ENCODE measurements at places on chromosomes 16 and 17.

GRCh38 chr17:17205368-17206123 is 587 bp downstream of the PLD6 start:
- no peak for DNase-seq

DNA sequence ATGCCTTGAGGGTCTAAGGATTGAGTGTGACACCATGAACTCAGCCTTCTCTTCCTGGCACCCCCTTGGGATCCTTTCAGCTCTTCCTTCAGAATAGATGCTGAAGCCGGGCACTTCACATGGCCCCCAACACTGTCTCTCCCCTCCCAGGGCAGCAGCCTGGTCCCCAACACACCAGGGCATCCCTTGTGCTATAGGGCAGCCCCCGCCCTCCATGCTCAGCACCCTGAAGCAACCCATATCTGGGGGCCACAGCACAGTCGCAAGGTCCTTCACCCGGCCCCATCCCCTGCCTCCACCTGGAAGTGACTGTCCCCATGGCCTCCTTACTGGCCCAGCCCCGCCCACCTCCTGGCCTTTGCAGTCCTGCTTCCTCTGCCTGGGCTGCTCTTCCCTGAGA is 143.1 kb downstream of the C16orf95 start:
- DNase-seq, result no peak

DNA sequence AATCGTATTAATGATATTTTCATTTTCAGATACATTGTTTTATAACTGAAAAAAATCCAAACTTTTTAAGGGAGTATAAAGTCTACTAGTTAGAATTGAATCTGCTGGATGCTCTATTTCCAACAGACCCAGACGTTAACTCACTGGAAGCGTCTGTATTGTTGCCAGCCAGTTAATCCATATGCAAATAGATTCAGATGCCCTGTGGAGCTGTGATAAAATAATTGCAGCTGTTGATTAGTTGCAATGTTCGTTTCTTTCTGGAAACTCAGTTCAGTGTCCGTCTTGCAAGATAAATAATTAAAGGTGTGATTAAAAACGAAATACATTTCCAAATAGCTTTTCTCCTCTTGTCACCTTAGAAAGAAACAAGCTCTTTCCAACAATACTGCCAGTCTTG is 5.1 kb upstream of the GNA13 start:
- no peak for DNase-seq

- no peak for DNase-seq
Observed at GRCh38 chr17:17422641-17423040, 54.2 kb upstream of the MED9 start.

- no peak for DNase-seq
Observed at GRCh38 chr16:67685388-67686112, 18.9 kb downstream of the C16orf86 start.

DNA sequence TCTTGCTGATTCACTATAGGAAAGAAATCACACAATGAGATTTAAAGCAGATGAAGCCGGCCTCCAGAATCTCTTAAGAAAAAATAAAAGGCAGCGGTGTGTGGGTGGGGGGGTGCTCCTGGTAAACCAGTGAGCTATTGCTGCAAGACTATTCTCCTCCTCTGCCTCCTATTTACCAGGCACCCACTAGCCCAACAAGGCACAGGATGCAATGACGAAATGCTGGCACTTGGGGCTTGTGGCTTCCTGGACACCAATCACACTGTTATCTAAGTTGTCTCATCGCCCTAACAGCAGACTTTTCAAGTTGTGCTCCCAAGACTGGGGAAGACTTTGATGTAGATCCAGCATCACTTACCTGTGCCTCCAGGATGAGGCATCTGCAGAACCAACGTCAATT is 50.2 kb upstream of the NDRG4 start:
- no peak for DNase-seq

- no peak for DNase-seq
Observed at GRCh38 chr17:920190-920589, 59.4 kb downstream of the NXN start.

DNA sequence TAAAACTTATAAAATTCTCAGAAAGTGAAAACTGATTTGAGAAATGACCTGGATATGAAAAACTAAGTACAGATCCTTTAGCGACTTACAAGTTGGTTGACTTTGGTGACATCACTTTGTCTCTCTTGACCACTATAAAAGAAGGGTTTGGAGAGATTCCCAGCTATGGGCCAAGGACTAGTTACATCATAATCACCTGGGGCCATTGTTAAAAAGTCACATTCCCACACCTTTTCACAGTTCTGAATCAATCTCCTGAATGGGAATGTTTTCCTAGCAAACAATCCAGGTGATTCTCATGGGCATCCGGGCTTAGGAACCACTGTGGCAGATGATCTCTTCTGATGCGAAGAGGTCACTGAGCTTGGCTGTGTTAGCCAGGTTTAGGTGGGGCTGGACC is 620 bp upstream of the VWA3A start:
- DNase-seq, result no peak

DNA sequence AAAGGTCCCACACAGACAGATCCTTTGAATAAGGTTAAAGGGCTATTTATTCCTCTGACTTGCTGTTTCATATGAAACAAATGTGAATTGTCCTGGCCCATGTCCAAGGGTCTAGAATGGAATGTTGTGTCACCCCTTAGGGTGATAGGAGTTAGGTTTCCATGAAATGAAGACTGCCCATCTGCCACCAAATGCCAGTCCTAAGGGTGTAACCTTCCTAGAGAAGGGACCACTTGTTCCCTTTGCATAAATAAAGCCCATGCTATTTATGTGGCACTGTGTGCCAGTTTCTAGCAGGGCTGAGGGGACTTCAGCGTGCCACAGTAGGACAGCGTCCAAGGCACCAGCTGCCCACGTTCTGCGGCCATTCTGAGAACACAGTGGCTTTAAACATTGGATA is 171.3 kb downstream of the ABCA8 start:
- no peak for DNase-seq

DNA sequence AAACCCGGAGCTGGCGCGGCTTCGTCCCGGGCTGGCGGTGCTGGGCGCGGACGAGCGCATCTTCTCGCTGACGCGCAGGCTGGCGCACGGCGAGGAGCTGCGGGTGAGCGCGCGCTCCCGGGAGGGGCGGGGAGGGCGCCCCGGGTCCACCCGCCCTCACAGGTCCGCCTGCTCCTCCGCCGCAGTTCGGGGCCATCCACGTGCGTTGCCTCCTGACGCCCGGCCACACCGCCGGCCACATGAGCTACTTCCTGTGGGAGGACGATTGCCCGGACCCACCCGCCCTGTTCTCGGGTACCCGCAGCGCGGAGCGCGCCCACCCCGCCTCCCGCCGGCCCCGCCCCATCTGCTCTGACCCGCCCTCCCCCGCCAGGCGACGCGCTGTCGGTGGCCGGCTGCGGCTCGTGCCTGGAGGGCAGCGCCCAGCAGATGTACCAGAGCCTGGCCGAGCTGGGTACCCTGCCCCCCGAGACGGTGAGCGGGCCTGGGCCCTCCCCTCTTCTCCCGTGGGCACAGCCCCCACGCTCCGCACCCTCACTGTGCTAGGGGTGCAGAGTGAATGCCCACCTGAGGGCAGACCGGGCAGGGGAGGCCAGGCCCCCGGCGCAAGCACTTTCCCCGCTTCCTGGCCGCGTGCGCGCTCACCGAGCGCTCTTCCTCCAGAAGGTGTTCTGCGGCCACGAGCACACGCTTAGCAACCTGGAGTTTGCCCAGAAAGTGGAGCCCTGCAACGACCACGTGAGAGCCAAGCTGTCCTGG is 1.4 kb downstream of the HAGHL start:
- no peak for DNase-seq

DNA sequence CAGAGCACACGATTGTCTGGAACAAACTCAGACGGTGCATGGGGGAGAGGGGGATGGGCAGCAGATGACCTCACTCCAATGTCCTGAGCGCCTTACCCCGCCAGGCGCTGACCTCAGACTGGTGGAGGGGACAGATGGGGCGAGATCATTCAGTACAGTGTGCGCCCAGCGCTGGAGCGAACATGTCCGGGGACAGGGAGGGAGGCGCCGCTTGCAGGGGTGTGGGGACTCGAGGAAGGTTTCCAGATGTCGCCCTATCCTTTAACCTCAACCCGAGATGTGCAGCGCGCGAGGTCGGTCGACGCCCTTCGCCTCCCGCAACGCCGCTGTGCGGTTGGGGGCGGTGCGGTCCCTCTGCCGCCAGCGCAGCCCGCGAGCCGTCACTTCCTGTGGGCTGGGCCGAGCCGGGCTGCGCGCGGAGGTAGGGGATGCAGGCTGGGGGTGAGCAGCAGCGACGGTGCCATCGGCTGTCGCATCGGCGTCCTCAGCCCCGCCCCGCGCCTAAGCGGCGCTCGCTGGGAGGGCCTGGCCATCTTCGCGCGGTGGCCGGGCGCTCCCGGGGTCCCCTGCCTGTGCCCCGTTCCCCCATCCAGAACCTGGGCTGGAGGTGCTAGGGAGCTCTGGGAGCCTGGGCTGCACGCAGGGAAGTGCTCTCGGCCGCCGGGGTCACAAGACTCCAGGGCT is 5.3 kb upstream of the CDR2L start:
- no peak for DNase-seq

DNA sequence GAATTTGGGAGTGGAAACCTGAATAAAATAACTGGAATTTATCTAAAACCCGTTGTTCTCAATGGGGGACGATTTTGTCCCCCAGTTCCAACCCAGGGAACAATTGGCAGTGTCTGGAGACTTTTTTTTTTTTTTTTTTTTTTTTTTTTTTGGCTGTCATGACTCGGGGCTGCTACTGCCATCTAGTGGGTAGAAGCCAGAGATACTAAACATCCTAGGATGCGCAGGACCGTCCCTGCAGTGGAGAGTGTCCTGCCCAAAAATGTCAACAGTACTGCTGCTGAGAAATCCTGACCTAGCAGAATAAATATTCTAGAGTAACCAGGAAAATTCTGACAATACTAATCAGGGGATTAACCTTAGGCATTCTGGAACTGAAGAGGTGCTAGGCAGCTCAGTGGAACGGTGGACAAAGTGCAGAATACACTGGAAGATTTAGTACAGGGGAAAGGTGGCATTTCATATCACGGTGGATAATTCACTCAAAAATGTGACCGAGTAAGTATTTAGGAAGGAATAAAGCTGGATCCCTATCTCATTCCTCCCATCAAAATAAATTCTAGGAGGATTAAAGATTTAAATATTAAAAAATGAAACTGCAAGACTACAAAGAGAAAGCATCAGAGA is 107.6 kb downstream of the SPECC1 start:
- no peak for DNase-seq

DNA sequence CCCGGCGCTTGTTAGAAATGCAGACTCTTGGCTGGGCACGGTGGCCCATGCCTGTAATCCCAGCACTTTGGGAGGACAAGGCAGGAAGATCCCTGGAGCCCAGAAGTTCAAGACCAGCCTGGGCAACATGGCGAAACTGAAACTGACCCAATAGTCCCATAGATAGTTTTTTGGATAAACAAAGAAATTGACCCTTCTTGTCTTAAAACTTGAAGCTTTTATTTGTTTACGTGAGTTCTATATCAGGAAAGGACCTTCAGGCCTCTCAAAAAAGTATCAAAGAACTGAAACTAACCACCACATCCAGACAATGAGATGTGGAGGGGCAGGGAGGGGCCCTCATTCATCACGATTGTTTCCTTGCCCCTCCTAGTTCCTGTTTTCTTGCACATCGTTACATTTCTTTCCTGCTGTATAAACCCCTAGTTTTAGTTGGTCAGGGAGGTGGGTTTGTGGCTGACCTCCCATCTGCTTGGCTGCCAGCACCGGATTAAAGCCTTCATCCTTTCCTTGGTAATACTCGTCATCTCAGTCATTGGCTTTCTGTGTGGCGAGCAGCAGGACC is 29.9 kb upstream of the PRM1 start:
- DNase-seq, result no peak

DNA sequence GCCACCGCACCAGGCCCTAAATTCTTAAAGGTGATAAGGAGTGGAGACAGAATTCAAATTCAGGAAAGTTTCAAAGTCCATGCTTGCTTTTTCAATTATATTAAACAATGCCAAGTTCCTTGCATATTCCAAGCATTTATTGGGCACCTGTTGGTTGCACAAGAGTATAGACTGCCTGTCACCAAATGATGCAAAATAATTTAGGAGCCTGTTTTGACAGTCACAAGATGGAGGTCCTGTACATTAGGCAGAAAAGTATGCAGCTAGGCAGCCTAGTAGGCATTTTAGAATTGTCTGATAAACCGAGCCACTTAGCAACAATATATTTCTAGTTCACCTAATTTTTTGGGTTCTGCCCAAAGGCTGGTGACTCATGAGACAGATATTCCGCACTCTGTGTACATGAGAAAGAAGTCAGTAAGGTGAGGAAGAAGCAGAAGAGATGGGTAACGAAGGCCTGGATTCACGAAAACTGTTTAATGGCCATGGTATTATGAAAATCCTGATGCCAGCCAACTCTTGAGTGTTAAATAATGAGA is 7.3 kb downstream of the ACACA start:
- no peak for DNase-seq

DNA sequence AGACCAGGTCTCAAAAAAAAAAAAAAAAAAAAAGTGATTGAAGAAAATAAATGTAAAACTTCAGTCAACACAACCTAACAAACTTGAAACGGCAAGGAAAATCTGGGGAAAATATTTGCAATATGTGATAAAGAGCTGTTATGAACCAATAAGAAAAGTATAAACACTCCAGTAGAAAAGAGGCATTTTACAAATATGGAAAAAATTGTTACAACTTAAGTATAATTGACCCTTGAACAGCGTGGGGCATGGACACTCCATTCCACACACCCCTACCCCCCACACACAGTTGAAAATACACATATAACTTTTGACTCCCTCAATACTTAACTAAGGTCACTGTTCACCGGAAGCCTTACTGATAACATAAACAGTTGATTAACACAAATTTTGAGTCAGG is 20.7 kb downstream of the MFSD11 start:
- no peak for DNase-seq

- no peak for DNase-seq
Observed at GRCh38 chr16:19805459-19806162, 79.0 kb downstream of the GPRC5B start.

- no peak for DNase-seq
Observed at GRCh38 chr17:34580685-34581445, 1.5 kb downstream of the TMEM132E start.

GRCh38 chr16:72241930-72242329 is 70.0 kb upstream of the PMFBP1 start:
- no peak for DNase-seq

DNA sequence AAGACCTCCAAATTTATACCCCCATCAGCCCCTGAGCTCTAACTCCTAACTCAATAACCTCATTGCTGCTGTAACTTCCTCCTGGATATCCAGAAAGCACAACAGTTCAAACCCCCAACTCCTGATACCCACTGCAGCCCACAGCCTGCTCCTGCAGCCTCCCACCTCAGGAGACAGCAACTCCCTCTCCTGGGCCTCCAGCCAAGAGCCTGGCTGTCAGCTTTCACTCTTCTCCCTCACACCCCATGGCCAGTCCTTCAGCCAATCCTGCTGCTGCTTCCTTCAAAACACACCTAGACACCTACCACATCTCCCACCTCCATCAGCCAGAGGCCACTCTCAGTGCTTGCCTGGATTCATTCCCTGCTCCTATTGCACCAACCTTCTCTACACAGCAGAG is 5.4 kb downstream of the GINS2 start:
- DNase-seq, result no peak

DNA sequence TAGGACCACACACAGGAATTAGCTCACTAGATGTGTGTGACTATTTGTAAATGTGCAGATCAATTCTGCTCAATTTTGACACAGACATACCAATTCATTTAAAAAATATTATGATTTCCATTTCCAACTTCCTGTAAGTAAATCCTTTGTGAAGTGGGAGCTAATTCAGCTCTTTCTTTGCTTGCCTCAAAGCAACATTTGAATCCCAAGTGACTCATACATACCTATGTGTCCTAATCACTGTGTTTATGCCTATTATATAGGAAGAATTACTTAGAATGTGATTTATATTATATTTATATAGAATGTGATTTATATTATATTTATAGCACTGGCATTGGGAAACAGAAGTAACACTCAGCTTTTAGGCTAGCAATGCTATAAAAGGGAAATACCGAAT is 195.9 kb upstream of the C17orf78 start:
- no peak for DNase-seq
